ENCODE measurements at places on chromosomes 3 and 15.

- no peak for DNase-seq
Measured at GRCh38 chr3:78633626-78634025, 1134.2 kb downstream of the ROBO1 start.

GRCh38 chr3:95029644-95030043 lies 966.8 kb downstream of the NSUN3 start:
- DNase-seq = no peak

DNA sequence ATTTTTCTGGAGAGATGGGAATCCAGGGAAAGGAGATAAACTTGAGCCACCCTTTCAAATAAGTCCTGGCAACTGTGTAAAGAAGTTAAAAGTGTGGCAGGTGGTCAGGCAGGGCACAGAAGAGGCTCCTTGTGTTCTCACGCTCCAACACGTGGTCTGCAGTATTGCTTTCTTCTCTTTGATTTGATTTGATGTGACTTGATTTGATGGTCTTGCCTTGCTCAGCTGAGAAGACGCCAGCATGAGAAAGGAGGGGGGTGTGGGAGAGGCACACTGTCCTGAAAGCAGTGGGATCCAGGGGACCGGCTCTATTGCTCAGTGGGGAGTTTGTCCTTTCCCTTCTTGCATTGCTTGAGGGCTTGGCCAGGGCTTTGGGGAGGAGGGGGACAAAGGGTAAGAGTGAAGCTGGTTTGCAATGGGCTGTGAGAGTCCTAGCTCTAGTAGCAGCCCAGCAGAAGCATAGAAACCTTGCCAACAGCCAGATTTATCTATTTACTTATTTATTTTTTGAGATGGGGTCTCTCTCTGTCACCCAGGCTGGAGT lies 25.7 kb upstream of the NEO1 start:
- no peak for DNase-seq

DNA sequence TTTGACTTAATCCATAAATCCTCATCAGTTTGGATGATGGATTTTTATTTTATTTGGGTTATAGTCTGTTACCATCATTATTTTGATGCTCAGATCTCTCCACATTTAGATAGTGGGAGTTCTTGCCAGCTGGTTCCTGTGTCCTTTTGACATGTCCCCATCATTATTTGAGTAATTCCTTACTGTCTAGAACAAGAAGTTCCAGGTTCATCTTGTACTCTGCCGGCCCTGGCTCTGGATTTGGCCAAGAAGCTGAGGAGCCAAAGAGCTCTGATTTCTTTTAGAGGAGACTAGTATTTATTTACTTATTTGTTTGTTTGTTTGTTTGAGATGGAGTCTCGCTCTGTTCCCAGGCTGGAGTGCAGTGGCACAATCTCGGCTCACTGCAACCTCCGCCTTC lies 54.3 kb downstream of the PTPRG start:
- no peak for DNase-seq

DNA sequence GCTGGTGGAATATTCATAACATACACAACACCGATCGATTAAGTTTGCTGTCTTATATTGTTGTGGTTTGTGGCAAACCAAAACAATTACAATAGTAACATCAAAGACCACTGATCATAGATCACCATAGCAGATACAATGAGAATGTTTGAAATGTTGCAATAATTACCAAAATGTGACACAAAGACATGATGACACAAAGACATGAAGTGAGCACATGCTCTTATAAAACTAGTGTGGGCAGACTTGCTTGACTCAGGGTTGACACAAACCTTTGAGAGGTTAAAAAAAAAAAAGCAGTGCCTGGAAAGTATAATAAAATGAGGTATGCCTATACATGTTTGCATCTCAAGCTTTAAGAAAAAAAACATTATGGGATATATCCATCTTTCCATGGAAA lies 130.3 kb downstream of the NR1I2 start:
- DNase-seq = no peak

- DNase-seq = no peak
Measured at GRCh38 chr15:84684092-84684491, 26.1 kb upstream of the NMB start.

GRCh38 chr3:156694536-156694935 lies 20.1 kb downstream of the TIPARP start:
- no peak for DNase-seq

DNA sequence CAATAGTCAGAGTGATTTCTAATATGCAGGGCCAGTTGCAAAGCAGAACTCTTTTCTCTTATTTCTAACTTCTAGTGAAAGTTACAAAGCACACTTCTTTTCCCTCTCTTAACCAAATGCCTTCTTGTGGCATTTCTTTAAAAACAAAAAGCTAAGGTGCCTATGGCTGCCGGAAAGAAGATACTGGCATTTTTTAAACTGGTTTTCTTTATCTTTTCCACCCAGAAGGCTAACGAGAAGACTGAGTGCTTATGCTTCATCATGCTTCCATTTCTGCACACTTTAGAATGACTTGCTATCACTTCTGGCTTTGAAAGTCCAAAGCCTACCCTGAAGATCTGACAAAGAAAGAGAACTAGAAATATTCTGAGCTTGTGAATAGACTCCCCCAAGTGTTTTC lies 141.3 kb downstream of the P2RY1 start:
- no peak for DNase-seq

DNA sequence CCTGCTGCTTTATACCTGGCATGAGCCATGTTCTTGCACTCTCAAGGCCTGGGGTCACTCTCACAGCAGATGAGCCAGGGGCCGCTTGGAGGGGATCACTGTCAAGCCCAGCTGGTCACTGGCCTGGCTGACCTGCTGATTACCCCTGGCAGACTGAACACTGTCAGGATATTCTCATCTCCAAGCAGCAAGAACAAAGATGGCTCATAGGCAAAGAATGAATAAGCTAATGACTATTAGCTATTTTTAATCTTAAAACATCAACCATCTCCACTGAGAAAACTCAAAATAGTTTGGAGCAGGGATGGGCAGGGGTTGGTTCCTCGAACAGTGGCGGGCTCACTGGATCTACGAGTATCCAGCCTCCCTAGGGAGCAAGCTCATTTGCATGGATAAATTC lies 64.4 kb upstream of the ACAN start:
- no peak for DNase-seq

Measured in activated naive CD4-positive, alpha-beta T cell treated with anti-CD3 and anti-CD28 coated beads, Interleukin-2, amount 50 U/mL, for 72 hours (primary cell).